ENCODE measurements at places on chromosomes 3 and 15. TPM values are rescaled to one million over a fixed set of nuclear protein-coding genes. Genes with fewer than 3 reads are reported as not detected.

- peak; percentile 85 for DNase-seq
Observed at GRCh38 chr3:50627407-50628051, 10.6 kb downstream of the MAPKAPK3 start.

DNA sequence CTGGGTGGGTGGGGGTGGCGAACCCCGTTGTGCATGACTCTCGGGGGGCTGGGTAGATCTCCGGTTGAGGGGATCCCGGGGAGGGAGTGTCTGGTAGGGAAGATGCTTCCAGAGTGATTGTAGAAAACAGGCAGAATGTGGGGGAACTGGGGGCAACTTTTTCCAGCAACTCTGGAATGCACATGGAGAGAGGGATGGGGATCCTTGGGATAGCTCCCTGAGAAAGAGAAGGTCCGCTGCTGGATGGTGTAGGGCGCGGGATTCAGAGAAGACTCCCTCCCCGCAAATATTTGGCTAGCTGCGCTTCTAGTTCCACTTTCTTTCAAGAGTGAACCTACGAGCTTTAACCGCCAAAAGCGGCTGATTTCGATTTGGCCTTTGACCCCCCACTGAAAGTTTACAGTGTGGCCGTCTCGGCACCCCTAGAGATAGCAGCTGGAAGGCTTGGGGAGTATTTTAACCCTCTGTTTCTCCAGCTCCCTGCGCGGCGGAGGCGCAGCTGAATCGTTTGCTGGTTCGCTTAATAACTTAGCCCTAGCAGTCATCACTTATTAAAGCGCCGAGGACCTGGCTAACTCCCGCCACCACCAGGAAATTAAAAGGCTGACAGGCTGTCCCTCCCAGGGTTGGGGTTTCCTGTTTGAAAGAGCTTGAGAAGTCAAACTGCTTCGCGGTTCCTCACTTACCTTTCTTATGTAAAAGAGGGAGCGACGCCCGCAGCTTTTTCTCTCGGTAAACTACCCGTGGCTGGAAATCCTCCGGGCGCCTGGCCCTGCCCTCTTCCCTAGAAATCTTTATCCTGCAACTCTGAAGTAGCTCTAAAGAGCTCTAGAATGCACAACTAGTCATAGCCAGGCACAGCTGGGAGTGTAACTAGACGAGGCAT is 1.2 kb downstream of the PHLDB2 start:
- no peak for DNase-seq

GRCh38 chr3:30871720-30872119 is 22.7 kb downstream of the GADL1 start:
- DNase-seq: no peak

DNA sequence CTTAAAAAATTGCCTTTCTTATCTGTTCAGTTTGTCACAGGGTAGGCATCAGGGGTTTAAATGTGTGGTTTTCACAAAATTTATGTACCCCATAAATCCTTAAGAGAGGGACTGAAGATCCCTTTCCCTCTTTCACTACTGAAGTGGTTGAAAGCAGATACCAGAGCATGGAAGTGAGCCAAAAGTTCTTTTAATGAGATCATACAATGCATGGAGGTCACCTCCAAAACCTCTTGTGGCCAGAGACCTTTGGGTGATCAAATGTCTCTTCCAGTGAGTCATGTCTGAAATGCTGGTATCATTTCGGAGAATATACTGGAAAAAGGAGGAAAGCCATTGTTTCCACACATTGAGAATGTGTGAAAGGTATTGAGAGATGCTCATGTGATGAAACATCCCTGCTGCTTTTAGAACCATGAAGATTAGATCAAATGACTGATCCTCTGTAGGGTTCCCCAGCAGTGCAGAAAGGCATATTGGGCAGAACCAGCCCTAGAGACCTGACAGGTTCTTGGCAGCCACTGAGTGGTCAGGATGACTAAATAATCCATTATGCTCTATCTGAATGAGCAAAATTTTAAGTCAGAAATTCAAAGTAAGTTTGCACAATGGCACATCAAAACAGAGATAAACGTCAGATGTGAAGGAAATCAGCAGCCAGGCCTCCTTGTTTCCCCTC is 165.8 kb upstream of the SLC2A2 start:
- peak; percentile 89 for DNase-seq

- DNase-seq: no peak
Observed at GRCh38 chr15:38627689-38628277, 63.2 kb upstream of the RASGRP1 start.

DNA sequence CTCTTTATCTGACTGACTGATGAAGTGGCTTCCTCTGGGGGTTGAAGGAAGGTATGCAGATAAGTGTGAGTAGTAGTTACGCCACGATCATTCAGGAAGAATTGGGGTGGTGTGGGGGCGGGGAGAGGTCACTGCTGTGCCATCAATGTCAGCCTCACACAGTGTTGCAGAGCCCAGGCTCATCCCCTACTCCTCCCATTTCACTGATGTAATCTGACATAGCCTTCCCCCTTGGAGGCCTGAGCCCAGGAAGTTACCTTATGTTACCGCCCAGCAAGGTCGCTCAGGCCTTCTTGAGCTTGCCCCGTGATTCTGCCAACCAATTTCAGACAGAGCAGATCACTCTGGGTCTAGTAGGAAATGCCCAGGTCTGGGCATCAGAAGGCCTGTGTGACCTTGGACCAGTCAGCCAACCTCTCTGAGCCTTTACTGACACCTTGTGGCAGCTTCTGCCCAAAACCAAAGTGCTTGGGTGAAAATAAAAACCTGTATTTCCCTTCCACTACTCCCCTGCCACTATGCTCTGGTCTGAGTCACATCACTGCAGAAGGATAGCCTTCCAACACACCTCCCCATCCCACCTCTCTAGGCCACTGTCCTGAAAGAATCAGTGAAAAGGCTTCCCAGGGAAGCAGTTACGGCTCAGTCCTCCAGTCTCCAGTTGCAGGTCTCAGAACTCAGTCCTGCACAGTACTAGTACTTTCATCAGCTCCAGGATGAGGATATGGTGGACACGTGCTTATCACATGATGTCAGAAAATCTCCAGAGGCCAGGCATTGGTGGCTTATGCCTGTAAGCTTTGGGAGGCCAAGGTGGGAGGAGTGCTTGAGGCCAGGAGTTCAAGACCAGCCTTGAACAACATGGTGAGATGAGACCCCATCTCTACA is 28.1 kb upstream of the INSYN1 start:
- DNase-seq: no peak

DNA sequence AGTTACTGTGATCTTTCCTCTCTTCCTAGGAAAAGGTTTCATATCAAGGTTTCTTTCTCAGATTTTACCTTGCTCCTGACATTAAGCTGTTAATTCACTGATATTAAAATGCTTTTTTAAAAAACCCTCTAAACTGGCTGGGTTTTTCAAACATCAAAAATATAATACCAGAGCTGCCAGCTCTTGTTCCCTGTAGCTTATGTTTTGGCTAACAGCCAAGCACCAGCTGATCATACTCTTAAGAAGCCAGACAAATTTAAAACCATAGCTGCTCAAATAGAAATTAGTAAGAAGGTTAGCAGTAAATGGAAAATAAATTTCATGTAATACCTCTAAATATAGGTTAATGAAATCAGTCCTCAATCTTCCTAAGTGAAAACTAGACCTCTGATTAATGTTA is 657.5 kb downstream of the GRM7 start:
- DNase-seq: no peak

DNA sequence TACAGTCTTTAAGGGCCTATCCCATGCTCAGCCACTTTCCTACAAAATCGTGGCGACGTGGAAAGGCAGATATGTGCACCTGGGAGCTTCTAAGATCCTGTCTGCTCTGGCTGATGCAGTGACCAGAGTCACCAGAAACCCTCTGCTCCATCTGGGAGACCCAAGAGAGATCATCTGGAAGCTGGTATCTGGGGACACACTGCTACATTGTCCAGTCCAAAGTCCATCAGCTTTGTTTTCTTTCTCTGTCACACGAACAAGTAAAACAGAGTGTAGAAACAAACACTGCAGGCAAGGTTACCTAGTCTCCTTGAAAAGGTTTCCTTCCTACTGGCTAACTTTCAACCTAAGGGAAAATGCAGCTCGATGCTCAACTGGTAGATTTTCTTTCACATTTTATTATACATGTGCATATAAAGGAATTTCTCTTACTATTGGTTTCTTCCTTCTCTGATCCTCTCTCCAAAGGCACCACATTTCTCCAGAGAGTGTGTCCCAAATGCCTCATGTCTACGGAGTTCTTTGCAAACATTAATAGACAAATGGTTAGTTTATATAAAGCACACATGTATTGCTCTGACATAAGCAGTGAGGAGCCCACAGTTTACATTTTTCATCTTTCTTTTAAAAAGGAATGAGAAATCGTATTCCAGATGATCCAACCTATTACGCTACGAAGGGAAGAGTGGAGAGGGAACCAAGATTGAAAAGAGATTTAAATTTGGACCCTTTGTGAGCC is 8.3 kb upstream of the GREM1 start:
- no peak for DNase-seq

GRCh38 chr15:70853973-70854665 is at the start of gene LARP6:
Gene LARP6, minus strand, starts transcription at chr15:70854157. Its CDS starts 69 bp downstream, at chr15:70854088.
- no peak for DNase-seq

GRCh38 chr3:157436583-157437291 is at the start of gene PTX3:
Gene PTX3, plus strand, starts transcription at chr3:157436850. Its CDS starts 84 bp downstream, at chr3:157436934.
- DNase-seq: peak; percentile 71

- peak; percentile 50 for DNase-seq
Observed at GRCh38 chr3:13598926-13599886, 50.3 kb downstream of the FBLN2 start.

DNA sequence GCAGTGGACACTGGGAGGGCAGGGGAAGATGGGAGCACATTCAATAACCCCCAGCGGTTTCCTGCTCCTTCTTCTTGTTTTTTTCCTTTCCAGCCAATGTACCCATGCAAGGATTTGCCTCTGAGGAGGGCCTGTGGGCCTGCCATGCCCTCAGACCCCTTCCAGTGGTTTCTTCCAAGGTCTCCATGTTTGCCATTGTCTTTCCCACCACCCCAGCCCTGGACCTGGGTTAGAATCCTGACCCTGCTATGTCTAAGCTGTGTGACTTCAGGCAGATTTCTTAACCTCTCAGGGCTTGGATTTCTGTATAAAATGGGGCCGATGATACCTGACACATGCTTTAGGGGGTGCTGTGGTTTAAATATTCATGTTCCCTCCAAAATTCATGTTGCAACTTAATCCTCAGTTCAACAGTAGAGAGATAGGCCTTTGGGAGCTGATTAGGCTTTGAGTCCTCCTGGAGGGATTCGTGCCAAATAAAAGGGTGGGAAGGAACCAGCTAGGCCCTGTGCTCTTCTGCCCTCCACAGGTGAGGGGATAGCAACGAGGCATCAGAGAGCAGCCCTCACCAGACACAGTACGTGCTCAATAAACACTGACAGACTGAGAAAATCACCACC is 46.3 kb upstream of the FLNB start:
- no peak for DNase-seq

DNA sequence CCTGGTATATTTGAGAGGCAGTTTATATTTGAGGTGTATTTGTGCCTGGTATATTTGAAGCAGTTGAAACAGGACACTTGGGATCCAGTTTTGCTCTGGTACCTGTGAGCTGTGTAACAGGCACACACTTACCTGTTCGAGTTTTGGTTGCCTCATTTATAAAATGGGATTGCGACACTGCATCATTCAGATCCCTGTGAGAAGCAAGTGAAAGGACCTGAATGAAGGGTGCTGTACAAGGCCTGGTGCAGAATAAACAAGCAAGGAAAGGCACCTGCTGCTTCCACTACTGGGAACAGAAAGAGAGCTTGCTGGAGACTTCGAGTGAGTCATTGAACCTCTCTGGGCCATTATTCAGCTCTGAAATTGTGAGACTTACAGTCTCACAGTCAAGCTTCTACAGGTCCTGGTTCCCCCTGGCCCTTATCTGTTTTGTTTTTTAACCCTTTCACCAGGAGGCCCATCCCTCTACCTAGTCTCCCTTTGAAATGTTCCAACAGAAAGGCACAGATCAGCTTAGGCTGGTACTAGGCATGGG is 11.5 kb downstream of the FETUB start:
- no peak for DNase-seq

DNA sequence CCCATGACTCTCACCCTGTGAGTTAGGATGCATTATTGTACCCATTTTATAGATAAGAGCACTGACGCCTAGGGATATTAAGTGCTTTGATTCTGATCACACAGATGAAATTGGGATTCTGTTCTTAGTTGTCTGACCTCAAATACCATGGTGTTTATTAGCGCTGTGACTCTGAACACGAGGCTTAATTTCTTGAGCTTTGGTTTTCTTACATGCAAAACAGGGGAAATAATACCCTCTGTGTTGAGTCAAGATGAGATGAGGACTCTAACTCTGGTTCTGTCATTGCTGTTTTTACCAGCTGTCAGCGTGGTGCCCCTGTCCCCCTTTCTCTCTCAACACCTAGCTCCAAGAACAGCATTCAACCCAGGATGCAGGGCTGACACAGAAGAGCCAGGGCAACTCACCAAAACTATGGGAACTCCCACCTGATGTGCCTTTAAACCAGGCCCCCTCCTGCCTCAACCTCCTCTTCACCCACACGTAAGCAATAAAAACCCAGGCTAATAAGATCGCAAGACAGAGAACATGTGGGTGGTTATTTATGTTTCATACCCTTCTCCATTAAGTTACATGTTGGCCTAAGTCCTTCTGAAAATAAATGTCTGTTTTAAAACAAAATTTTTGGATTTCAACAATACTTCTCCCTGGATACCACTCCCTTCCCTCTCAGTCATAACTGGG is 100.1 kb upstream of the SPATA12 start:
- DNase-seq: no peak

GRCh38 chr15:58487041-58487723 is 55.4 kb downstream of the LIPC start:
- DNase-seq: no peak

The TERC gene
- total RNA-seq: 246 TPM

- DNase-seq: no peak
Observed at GRCh38 chr3:194279701-194280360, 71.3 kb downstream of the CPN2 start.

The SLC7A14 gene
- not detected for total RNA-seq

DNA sequence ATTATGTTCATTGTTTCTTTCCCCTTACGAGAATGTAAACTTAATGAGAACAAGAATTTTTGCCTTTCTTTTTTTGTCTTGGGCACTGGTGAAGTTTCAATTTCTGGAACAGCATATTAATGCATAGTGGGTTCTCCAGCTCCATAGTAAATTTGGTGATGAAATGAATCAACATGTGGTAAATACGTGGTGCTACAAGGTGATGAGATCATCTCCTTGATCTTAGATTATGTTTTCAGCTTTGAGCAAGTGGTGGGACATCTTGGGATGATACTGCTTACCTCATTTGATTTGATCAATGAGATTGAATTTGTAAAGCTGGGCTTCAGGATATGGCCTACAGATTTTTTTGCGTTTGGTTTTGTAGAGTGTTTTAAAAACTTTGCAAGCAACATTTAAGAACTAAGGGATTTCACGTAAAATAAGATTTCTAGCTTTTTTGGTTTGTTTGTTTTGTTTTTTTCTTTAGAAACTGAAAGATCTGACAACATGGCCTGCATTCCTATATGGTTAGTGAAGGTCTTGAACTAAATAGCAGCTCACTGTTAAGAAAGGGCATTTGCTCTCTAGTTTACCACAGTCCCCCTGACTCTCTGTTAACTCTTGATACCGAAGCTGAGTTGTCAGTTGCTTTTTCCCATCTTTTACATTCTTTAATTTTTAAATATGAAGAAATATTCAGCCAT is 45.6 kb downstream of the FNDC3B start:
- DNase-seq: no peak

Data from kidney epithelial cell (primary cell).